Kidney epithelial cell (primary cell): ENCODE measurements at places on chromosomes 3 and 15. TPM values are rescaled to one million over a fixed set of nuclear protein-coding genes. Genes with fewer than 3 reads are reported as not detected.
A peak's percentile ranks its signal among the peaks of the same experiment; 100 is the strongest.

The APOD gene
- not detected in 2 replicates for total RNA-seq

The ECE2 gene
- not detected in 2 replicates for total RNA-seq

The SH2D7 gene
- not detected in 2 replicates for total RNA-seq

The IDH3A gene
- 37.4 and 60.4 TPM in 2 replicates for total RNA-seq

The MTMR10 gene
- 18.8 and 22.4 TPM in 2 replicates for total RNA-seq

The ISLR gene
- total RNA-seq, result 0.25 and 0.48 TPM in 2 replicates

The ALAS1 gene
- total RNA-seq, result 47.5 and 54.2 TPM in 2 replicates

GRCh38 chr15:60531801-60532200 is 52.9 kb upstream of the ICE2 start:
- DNase-seq, result no peak

DNA sequence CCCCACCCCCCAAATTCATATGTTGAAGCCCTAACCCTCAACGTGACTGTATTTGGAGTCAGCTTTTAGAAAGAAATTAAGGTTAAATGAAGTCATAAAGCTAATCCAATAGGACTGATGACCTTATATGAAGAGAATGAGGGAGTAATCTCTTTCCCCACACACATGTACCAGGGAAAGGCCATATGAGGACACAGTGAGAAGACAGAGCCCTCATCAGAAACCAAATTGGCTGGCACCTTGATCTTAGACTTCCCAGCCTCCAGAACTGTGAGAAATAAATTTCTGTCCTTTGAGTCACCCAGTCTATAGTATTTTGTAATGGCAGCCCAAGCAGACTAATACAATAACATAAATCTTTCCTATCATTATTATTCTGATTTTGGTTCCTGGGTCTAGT is 194.7 kb upstream of the NANOGP8 start:
- no peak for DNase-seq

- DNase-seq, result no peak
These were observed 227.5 kb downstream of the MAGI1 start for GRCh38 chr3:65811086-65811761.

DNA sequence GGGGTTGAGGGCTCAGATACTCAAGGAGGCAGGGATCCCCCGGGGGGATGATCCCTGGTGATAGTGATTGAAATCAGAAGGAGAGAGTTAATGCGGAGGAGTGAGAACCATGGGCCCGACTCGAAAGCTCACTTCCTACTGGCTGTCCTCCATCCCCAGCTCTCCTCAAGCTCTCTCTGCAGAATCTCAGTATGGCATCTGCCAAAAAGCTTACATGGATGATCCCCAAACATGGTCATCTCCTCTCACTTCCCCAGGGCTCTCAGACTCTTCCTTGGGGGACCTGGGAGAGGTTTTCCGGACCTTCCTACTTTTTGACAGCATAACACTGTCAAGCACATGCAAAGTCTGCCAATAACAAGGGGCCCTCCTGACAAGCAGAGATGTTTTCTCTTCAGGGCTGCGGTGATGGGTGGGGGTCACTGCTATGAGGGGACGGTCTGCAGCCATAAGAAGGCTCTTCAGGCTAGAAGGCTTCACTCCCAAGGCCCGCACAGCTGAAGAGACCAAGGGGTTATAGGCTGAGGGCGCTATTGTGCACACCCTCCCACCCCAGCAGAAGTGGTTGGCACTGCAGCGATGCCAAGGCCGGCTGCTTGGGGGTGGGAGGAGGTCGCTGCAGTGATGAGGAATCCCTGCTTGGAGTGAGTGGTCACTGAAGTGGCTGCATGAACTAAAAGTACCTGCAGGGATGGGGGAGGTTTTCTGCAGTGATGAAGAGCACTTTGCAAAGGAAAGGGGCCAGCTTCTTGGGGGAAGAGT is 828 bp upstream of the VWA5B2 start:
- DNase-seq, result no peak

- no peak for DNase-seq
These were observed 49.0 kb upstream of the FURIN start for GRCh38 chr15:90819390-90819789.

GRCh38 chr3:167830007-167830406 is 94.5 kb downstream of the SERPINI1 start:
- no peak for DNase-seq

DNA sequence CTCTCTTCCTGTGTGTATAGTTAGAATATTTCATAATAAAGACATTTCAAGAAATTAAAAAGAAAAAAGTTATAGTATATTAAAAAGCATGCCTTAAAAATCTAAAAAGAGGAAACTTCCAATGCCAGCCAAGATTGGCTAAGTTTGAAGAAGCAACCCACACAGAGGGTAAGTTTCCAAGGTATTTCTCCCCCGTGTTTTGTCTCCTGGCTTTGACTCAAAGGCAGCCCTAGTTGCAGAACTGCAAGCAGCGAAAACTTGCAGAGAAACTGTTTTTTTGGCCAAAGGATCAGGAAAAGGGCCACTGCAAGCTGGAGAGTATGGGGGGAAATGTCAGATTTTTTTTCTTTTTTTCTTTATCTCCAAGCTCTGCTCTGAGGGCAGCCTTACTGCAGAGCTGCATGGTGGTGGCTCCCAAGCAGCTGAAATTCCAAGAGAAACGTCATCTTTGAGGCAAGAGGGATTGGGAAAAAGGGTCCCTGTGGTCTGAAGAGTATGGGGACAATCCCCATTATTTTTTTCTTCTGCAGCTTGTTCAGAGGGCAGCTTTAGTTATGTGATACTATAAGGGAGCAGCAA is 23.0 kb downstream of the HACL1 start:
- DNase-seq, result no peak

DNA sequence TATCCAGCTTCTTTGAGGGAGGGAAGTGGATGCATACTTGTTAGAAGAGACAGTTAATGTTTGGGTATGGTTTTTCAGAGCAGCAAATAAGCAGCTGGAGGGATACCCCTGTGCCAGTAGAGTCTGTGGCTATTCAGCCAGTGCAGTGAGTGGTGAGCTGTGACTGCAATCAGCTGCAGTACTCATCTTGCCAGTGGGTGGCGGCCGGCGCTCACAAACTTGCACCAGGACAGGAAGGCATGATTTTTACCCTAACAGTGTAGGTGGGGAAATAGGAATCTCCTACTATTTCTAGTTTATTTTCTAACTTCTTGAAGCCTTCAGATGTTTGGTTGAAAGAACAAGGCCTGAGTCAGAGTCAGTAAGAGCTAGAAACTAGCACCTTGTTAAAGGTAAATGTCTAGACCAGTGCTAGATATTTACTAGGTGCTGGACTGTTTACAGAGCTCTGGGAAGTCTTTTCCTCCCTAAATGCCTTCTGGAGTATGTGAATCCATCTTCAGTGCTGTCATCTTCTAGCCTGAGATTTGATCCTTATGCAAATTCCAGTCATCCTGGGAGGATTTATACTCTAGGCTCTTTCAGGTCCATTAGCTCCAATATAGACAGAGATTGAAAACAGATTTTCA is 23.6 kb downstream of the TIMP4 start:
- DNase-seq, result no peak

- no peak for DNase-seq
These were observed 72.3 kb downstream of the LMLN start for GRCh38 chr3:198032039-198032936.

DNA sequence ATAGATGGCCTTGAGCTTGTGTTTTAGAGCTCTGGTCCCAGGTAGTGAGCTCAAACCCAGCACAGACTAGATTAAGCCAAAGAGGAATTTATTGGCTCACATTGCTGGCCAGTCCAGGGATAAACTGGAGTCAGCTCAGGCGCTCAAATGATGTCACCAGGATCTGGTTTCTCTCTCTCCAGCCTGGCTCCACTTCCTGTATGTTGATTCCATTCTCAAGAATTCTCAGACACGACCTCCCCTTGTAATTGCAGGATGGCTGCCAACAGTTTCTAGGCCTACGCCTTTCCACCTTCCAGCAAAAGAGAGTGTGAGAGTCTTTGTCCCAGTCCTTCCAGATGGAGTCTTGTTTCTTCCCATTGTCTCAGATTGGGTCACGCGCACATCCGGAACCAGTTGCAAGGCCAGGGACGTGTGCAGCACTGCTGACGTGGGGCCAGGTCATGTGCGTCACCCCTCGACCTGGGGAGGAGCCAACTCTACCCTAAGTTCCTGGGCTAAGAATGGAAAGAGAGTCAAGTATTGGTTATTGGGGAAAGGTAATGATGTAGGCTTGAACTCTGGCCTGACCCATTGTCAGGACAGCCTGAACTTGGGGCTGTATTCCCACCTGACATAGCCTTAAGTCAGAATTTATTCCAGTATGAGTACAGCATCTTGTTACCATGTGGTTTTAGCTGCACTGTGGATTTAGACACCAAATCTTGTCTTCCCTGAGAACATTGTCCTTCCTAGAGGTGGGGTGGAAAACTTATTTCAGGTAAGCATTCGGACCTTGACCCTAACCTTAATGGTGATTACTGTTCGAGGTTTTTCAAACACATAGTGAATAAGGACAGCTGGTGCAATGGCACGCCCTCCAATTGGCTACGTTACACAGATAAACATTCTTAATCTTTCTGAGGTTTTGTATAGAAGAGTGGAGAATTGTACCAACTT is 31.6 kb downstream of the CACNA1D start:
- DNase-seq, result no peak

DNA sequence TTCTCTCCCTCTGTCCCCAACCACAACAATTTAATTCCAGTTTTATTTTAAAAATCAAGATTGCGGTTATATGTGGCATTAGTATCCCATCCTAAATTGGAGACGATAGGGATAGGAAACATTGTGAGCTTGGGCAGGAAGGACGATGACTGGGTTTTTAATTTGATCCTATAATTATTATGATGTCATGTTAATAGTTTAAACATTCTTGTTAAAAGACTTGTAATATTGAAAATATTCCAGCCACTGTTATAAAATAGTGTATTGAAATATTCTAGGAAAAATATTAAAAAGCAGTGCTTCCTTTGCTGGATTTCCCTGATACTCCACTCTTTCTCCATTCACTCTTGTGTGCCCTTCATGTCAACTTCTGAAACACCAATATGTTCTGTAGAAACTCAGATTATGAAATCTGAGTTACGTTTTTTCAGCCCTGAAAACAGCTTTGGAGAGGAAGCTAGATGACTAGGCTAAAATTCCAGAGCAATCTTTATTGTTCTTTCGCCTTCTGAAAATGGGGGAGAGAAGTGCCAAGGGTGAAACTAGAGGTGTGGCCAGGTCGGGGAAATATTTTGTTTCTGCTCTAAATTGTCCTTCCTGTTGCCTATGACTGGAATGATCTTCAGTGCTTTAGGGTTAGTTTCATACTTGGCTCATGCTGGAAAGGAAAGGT is 46.1 kb upstream of the MAP3K13 start:
- DNase-seq, result no peak

DNA sequence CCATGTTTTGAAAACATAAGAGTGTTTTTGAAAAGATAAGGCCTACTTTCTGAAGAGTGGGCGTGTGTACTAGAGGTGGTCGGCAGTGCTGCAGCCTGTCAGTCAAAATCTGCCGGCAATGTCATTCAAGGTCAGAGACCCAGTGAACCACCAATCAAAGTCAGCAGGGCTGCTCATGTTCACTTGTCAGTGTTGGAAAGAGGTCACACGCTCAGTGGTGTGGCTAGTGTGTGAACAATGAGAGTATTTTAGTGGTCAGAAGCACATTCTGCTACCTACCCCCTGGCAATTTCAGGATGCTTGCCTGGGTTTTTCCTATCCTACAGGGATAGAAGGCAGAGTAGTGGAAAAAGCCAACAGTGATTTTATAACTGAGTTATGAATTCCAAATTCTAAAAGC is 278.5 kb upstream of the ONECUT1 start:
- no peak for DNase-seq

DNA sequence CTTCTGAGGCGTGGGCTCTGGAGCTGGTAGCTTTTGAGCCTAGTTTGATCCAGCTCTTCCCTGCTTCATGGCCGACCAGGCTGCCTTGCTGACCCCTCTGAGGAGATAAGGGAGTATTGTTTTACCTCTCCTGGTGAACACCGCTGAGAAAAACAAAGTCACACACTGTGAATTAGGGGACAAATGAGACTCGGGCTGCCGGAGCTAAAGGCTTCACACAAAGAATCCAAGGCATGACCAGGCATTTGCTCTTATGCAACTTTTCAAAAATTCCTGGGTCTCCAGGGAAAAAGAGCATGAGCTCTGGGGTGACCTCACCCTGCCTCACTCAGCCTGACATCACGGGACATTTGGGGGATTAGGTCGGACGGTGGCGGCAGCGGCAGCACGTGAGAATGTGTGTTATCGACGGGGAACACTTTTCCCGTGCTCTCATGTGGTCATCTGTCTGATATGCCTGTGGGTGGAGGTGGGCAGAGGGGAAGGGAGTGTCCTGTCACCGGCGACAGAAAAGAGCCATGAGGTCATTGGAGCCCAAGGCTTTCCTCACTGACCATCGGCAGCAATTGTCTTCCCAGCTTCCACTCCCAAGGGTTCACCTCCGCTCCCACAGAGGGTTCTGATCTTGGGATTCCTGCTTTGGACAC is 61.0 kb downstream of the TMEM44 start:
- peak; percentile 92 for DNase-seq

GRCh38 chr15:79088426-79089205 is 2.0 kb downstream of the RASGRF1 start:
- DNase-seq, result no peak

DNA sequence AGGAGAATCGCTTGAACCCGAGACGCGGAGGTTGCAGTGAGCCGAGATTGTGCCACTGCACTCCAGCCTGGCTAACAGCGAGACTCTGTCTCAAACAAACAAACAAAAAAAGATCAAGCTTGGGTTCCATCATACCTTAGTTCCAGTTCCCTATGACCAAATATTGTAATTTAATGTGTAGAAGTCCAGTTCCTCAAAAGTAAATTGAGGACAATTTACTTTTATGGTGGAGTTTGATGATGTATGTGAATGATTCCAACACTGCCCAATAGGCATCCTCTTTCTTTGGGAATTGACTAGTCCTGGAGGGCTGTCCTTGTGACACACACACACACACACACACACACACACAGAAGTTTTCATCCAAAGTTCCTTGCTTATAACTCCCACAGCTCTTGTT is 2.8 kb upstream of the PKM start:
- no peak for DNase-seq

GRCh38 chr3:172371544-172371943 is 76.7 kb downstream of the GHSR start:
- DNase-seq, result no peak

DNA sequence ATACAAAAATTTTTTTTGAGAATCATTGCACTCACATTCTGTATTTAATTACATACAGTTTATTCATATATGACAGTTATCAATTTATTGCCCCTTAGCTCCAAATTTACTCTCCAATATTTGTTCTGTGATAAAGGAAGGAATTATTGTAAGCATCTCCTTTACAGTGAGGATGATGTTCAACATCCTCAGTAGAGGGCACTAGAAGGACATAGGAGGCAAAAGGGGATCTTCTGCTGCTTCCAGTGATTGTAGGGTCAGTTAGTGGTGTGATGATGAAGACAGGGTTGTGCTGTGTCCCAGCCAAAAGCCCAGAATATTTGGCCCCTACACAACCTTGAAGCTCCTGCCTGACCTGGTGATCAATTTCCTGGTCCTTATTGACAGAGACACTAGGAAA is 89.9 kb upstream of the DCBLD2 start:
- DNase-seq, result no peak

GRCh38 chr3:73228000-73228399 is 166.5 kb downstream of the EBLN2 start:
- DNase-seq, result no peak

DNA sequence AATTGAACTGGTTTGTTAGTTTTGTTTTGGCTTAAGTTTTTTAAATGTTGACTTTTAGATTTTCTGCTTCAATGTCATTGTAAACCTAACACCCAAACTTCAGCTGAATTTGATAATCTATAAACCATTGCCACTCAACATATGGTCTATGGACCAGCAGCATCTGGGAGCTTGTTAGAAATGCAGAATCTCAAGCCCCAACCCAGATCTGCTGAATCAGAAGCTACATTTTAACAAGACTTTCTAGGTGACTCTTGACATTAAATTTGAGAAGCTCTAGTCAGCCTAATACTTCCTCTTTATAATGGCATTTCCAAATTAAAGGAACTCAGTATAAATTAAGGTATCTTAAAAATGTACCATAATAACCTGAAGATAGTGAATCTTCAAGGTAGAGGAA is 96.5 kb upstream of the THRB start:
- DNase-seq, result no peak
